ENCODE measurements at places on chromosomes 16 and 17.
A peak's percentile ranks its signal among the peaks of the same experiment; 100 is the strongest.

- no peak for DNase-seq
Measured at GRCh38 chr17:19812407-19812806, 55.3 kb downstream of the ULK2 start.

DNA sequence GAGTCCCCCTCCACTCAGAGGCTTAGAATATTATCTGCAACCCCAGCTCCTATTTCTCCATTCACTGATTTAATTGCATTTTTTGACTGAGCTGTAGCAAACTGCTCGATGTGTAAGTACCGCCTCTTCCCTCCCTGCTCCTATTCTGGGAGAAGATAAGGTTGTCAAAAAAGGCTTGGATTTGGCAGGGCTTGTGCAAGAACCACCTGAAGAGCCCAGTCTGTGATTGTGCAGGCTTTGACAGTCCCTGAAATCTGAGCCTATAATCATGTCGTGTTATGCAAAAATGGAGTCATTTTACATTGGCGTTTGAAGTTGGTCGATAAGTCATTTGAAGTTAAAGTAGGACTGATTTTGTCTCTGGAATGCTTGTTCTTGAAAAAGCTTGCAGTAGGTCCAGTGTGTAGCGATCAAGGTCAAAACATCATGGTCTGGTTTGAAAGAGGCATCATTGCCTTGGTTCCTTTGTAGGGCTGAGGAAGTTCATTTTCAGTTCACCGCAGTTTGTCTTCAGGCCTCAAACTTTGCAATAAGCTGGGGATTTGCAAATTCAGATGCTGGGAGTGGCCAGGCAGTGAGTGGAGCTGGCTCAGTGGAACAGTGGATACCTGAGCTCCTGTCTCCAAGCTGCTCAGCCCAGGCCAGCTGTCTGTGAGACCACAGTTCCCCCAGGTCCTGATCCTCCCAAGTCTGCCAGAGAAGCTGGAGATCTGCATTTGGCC, 68.8 kb downstream of the KATNIP start:
- no peak for DNase-seq

DNA sequence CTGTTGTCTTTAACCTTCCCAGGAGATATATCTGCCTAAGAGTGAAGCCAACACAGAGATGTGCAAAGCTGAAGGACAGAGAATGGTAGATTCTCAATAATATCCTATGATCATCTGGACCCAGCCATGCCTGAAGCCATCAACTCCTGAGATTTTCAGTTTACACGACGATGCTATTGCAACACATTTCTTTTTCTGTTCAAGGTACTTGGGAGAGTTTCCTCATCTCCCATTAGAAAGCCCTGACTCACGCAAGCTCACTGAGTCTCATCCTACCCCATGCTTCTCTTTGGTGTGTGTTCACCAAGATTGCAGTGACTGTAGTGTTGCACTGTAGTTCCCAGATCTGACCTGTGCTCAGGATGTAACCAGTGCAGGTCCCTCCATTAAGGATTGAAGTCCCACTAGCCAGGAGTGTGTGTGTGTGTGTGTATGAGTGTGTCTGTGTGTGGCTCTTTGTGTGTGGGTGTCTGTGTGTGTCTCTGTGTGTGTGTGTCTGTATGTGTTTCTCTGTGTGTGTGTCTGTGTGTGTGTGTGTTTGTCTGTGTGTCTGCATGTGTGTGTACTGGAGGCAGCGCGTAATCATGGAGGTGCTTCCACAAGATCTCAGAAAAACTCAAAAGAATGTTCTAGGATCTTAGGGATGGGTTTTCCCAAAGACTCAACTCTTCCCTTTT, 15.5 kb downstream of the CES1 start:
- no peak for DNase-seq

GRCh38 chr16:86555704-86556075, 655 bp upstream of the MTHFSD start:
- peak; percentile 31 for DNase-seq

- no peak for DNase-seq
Measured at GRCh38 chr16:87152221-87152755, 164.9 kb downstream of the C16orf95 start.

DNA sequence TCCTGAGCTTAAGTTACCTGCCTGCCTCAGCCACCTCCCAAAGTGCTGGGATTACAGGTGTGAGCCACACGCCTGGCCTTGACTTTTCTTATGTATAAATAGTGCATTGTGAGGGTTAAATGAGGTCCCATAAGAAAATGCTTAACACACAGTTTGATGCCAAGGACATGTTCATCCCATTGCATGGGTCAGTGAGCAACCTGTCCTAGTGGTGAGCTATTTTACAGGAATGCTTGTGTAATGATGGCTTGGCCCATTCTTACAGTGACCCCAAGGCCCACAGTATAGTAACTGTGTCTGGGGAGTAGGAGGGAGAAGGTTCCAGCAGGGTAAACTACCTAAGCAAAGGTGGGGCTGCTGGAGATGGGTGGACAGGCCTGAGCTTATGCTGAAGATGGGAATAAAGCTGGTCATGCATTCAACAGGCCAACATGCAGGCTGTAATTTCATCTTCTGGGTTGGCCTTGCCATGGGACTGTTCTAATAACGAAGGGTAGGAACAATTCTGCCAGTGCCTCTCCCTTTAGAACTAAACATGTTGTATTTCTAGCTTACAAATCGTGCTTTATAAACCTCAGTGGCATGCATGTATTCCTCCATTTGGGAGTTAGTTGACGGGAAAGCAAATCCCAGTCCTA, 6.2 kb downstream of the ACSF2 start:
- no peak for DNase-seq

DNA sequence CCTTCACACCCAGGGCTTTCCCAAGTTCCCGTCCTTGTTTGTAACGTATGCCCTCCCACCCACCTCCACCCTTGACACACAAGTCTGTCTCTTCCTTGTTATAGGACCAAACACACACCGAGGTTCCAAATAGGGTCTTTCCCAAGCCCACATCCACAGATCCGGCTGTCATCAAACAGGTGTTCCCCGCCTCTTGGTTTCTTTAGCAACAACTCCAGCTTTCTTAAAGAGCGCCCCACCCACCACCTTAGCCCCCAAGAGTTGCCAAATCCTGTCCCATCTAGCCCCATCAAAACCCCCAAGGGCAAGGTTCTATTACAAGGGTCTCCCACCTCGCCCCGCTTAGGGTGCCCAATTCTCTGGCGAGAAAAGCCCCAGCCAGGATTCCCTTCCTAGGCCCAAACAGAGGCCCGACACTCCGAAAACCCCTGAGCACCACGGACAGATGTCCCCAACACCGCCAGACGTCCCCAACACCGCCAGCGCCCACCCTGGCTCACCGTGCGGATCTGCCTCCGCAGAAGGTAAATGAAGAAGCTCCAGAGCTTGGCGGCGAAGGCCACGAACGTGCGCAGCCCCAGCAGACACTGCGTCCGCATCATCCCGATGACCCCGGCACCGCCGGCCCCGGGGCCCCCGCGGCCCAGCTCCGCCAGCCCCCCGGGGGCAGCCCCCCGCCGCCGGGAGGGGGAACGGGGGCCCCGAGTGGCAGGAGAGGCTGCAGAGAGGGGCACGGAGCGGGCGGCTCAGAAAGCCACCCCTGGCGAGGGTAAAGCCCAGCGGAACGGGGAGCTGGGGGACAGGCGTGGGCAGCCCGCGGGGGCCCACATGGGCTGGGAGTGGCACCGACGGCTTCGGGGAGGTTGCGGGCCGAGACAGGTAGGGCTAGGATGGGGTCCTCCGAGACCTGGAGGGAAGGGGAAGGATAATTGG, 573 bp downstream of the CTDNEP1 start:
- no peak for DNase-seq

DNA sequence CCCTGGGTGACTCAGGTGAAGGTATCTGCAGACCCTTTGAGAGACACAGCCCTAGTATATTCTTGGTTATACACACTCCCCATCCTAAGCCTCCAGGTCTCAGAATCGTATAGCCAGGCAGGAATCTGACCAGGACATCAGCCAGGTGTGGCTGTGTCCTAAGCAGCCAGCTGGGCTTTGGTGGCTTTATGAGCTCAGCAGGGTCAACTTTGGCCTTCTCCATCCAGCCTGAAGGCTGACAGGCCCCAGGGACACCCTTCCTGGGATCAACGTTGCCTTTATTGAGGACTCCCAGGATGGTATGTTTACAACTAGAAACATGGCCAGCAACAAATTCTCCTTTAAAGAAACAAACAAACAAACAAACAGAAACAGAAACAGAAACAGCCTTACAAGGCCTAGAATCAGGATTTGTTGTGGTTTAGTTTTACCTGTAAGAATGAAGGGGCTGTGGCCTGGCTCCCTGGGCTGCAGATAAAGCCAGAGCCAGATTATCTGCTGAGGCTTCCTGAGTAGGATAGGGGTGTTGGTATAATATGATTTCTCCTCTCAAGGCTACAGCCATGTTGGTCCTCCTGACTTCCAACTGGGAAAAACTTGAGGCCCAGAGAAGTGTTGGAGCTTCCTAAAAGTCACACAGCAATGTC, 8.5 kb downstream of the KIF19 start:
- no peak for DNase-seq

DNA sequence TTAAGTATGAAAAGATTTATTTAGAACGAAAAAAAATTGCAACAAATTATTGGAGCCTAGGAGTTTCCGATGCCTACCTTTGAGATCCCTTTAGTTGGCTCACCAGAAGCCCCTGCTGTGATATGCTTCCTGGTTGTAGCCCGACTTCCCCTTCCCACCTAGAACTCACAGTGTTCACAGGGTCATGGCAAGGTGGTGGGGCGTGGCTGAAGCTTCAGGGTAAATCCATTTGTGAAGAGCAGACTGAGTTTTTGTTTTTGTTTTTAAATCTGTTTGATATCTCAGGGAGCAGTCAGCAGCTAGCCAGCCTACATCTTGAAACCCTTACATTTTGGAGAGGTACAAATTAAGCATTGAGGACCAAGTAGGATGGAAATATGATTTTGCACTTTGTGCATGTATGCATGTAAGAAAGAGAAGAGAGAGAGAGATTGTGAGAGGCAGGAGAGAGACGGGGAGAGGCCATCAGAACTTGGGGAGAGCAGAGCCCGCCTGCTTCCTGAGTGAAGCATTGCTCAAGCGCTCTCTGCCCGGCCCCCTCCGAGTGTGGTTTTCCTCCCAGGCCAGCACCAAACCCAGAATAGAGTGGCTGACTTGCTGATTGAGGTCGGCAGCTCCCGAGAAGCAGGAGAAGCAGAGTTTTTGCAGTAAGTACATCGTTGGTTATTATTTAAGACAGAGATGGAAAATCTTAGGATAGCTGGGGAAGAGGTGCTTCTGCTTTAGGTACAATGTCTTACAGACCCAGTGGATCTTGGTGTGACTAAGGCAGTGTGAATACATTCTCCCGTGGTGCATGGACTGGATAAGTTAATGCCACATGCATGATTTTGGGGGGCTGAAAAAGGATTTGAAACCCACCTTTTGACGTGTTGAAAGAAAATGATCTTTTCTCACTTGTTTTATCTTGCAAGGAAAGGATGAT, 64.2 kb downstream of the SPECC1 start:
- DNase-seq = peak; percentile 64

DNA sequence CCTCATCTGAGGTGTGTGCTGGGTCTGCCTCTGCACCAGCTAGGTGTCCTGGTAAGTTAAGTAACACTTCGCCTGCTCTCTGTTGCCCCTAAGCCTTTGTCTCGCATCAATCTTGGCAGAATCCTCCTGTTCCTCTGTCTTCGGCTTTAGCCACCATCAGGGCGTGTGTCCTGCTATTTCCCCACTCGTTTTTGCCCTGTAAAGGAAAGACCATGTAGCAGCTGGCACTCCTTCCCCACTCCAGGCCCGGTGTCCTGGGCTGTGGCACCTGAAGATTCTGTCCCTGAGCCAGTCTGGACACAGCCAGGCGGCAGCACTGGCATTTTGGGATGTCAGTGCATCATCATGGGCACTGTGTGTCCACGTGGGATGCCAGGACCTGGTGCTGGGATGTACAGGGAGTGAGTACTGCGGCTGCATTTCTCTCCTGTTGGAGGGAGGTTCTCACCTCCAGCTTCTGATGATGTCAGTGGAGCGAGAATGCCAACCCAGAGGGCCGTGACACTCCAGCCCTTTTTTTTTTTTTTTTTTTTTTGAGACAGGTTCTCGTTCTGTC, 26.2 kb upstream of the FOXK2 start:
- DNase-seq = no peak

DNA sequence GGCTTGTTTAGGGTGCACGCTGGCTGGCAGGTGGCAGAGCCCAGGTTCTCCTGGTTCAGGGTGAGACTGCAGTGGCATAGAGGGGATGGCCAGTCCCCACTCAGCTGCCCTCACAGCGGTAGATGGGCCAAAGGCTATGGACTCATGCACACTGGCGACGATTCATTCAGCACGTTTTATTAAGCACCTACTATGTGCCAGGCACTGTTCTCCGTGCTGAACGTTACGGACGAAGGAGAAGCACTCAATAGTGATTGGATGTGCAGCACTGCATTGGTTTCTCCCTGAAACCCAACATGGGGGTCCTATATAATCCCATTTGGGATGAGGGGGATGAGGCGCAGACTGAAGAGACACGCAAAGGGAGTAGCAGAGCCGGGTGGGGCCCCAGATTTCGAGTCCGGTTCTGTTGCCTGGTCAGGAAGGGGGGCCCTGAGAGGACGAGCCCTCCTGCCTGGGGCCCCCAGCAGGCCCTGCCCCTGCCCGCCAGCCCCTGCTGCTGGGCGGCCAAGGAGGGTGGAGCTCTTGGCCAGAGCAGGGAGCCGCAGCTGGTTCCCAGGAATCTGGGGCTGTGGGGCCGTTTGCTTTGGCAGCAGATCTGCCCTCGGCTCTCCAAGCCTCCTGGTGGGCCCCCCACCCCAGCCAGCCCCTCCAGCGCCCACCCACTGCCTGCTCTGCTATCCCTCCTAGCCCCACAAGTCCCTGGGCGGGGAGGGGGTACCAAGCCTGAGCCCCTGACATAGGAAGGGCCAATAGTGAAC, 8.8 kb downstream of the GLIS2 start:
- peak; percentile 83 for DNase-seq

- DNase-seq = no peak
Measured at GRCh38 chr16:17397499-17397891, 73.3 kb downstream of the XYLT1 start.

- DNase-seq = no peak
Measured at GRCh38 chr17:69516911-69517310, 102.4 kb downstream of the MAP2K6 start.

GRCh38 chr16:4927661-4928060, 9.3 kb downstream of the PPL start:
- no peak for DNase-seq

DNA sequence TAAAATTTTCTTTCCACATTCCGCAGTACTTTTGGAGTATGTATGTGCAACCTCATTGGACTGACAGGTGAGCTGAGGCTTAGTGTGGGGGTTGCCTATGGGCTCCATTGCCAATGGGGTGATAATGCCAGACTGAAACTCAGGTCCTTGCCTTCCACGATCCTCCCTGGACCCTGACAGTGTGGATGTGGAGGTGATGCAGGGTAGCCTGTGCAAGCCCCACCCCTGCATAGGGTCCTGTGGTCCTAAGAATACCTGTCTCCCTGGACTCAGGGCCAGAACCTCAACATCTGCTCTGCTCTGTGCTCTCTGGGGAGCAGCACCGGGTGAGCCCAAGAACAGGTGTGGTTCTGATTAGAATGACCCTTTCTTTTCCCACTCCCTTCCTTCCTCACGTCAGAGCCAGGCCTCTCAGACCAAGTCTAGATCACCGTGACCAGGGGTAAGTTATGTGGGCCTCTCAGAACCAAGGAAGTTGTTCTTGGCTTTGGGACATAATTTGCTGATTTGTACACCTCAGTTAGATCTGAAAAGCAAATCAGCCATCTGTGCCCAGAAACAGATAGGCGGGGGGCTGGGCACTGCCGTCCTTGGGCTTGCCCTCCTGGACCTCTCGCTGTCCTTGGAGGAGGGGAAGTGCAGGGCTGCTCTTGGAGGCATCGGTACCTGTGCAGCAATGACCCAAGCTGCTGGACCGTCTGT, 8.4 kb upstream of the TNS4 start:
- no peak for DNase-seq

- DNase-seq = no peak
Measured at GRCh38 chr17:46121841-46122485, 71.3 kb downstream of the KANSL1 start.
